ENCODE measurements at places on chromosomes 11 and 22.
A peak's percentile ranks its signal among the peaks of the same experiment; 100 is the strongest.

- DNase-seq = no peak
Measured at GRCh38 chr22:26547426-26547825, 35.2 kb upstream of the TFIP11 start.

DNA sequence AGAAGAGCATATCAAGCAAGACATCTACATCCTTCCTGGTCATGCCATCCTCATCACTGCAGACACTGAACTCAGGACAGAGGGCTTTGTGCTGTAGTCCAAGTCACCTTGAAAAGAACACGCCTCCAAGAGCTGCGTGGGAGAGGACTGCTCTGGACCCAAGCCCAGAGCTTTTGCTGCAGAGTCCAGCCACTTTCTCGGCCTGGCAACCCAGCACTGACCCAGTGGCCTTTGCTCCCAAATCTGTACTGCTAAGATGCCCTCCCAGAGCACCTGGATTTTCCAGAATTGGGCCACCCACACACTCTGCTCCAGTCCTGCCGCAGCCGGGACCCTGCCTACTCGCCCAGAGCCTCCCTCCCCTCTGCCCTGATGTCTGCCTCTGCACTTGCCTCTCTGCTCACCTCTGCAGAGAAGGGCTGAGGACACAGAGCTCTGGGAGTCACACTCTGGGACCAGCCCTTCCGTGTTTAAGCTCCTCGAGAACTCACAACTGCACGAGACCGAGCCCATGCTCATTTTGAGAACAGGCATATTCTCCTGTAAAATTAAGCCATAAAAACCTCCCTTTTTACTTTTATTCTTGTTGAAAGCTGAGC is 83.8 kb upstream of the CSNK2A3 start:
- no peak for DNase-seq

GRCh38 chr11:19781351-19781750 is 68.7 kb downstream of the NAV2 start:
- DNase-seq = no peak

- no peak for DNase-seq
Measured at GRCh38 chr22:29152045-29152953, 53.4 kb upstream of the EMID1 start.

GRCh38 chr11:131354251-131354701 is 16.1 kb upstream of the NTM start:
- no peak for DNase-seq

GRCh38 chr11:121489823-121490222 is 37.1 kb upstream of the SORL1-AS1 start:
- DNase-seq = no peak

- peak; percentile 96 for DNase-seq
Measured at GRCh38 chr11:8719211-8719649, 36.6 kb downstream of the RPL27A start.
